ENCODE measurements at places on chromosomes 7 and 10.
A peak's percentile ranks its signal among the peaks of the same experiment; 100 is the strongest.

DNA sequence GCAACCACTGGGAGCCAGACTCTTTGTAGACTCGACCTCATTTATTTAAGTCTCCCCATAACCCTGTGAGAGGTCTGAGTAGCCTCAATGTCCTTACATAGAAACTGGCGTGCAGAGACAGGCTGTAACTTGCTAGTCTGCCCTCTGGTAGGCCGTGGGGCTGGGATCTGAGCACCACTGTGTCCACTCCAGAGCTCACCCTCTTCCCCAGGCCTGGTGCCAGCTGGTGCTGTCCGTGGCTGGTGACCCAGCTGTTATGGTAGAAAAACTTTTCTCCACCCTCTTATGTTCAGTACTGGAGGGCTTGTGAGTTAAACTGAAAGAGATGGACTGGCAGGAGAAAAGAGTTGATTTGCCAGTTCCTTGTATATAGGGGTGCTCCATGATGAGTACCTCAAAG lies 41.9 kb downstream of the ADAMTS14 start:
- DNase-seq, result no peak

DNA sequence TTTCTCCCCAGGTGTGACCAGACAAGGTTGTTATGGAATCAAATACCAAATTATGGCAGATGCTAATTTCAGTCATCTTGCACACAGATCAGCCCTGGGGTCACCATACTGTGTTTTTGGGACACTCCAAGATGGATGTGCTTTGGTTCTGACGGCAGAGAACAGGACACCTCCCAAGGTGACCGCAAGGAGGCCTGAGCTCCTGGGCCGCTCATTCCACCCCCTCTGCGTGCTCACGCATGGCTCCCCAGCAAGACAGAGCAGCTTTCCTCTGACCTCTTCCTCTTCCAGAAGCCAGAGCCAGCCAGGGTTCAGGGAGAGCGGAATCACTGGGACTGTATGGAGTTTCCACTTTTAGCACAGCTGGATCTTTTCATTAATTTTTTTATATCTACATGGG lies 402.8 kb downstream of the DNAJB6 start:
- no peak for DNase-seq

DNA sequence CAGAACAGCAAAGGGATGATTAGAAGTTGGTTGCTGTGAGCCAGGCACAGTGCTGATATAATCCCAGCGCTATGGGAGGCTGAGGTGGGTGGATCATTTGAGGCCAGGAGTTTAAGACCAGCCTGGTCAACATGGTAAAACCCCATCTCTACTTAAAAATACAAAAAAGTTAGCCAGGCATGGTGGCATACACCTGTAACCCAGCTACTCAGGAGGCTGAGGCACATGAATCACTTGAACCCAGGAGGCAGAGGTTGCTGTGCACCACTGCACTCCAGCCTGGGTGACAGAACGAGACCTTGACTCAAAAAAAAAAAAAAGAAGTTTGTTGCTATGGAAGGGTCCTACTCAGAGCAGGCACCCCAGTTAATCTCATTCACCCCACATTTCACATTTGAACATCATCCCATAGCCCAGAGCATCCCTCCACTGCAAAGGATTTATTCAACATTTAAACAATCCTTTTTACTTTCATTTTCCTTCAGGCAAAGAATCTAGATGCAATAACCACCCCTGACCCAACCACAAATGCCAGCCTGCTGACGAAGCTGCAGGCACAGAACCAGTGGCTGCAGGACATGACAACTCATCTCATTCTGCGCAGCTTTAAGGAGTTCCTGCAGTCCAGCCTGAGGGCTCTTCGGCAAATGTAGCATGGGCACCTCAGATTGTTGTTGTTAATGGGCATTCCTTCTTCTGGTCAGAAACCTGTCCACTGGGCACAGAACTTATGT lies 4.1 kb downstream of the IL6 start:
- peak; percentile 78 for DNase-seq

GRCh38 chr7:116522247-116522646 lies 2.6 kb upstream of the CAV1 start:
- peak; percentile 93 for DNase-seq

DNA sequence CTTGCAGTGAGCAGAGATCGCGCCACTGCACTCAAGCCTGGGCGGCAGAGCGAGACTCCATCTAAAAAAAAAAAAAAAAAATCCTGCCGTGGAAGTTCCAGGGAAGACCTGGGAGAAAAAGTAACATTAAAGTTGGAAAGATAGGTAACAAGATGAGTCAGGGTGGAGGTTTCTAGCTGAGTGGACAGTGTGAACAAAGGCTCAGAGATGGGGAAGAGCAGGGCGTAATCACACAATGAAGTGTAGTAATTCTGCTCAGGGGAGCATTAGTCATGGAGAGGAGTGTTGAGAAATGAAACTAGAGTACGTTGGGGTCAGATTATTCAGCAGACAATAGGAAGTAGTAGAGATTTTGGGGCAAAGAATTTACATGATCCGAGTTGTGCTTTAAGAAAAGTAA lies 21.6 kb upstream of the WASL start:
- DNase-seq, result peak; percentile 83

- peak; percentile 45 for DNase-seq
These were observed 36.3 kb downstream of the SUFU start for GRCh38 chr10:102540023-102540422.

DNA sequence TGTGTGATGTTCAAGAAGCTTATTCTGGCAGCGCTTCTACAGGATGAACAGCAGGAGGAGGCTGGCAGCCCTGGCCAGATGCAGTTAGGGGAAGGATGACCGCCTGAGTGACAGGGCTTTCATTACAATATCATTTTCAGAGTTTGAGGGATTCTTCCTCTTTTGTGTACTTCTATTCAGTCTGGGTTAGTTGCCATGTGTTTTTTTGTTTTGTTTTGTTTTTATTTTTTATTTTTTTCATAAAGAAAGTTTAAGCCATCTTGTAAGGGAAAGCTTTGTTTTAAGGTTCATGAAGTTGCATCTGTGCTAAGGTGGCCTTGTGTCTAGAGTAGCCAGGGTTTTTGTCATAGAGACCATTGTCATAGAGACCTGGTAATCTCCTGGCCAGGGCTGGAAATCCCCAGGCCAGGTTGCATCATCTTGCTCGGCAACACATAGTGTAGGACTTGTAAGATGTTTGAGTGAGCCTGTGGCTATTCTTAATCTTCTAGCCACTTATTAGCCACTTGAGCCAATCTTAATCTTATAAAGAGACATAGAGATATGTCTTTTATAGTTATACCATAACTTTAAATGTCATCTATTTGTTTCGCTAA lies 230.5 kb upstream of the TMEM229A start:
- peak; percentile 23 for DNase-seq

DNA sequence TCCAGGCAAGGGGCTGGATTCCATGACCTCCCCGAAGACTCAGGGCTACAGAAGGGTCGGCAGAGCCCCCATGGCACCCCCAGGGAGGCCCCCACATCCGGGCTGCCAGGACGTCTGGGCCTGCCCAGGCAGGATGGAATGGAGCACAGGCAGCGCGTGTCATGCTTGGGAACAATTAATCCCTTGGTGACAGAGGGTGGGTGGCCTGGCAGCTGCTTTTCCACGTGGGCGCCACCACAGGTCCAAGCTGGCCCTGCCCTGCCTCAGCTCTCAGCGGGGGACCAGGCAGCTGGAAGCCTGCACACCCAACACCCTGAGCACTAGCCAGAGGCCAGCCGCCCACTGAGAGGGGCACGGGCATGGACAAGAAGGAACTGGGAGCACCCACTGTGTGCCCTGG lies 11.4 kb downstream of the ELN start:
- no peak for DNase-seq

GRCh38 chr10:43267811-43268210 lies 946 bp upstream of the RASGEF1A start:
- no peak for DNase-seq

DNA sequence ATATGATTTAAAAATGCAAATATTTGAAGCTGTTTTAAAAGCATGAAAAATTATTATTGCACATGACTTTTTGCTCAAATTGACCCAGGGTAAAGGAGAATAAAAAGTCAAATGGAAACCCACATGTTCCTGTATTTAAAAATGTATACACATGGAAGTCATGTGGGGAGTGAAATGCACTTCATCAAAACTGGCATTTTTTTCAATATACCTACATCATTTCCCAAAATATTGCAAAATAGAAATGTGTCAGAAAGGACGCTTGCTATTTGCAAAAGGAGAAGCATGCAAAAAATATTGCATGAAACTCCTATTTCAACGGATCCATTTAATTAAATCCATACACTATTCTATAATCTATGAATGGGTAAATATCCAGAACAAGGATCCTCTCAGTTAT lies 117.0 kb downstream of the POU6F2 start:
- DNase-seq, result no peak

DNA sequence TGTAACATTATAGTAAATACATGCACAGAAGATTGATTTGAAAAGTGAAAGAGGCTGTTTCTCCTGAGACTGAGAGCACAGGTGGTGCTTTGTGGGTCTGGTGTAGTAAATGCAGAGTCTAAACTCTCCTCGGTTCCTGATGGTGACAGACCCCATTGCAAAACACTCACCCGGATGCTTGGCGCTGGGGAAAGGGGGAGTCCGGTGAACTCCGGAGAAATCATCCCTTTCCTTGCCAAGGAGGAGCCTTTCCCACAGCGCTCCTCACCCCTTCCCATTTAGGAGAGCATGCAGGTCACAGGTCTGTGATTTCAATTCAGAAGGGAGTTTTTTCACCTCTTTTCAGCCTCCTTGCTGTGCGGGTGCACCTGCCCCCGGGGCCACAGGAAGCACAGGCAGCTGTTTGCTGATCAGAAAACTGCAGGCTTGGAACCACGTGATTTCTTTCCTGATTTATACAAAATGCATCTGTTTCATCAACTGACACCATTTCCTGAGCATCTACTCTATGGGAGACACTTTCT lies 75.6 kb upstream of the LYZL2 start:
- no peak for DNase-seq

- no peak for DNase-seq
These were observed 109.2 kb downstream of the SND1 start for GRCh38 chr7:127761196-127761595.

GRCh38 chr7:1857487-1858421 lies 187.7 kb downstream of the ELFN1 start:
- DNase-seq, result no peak

DNA sequence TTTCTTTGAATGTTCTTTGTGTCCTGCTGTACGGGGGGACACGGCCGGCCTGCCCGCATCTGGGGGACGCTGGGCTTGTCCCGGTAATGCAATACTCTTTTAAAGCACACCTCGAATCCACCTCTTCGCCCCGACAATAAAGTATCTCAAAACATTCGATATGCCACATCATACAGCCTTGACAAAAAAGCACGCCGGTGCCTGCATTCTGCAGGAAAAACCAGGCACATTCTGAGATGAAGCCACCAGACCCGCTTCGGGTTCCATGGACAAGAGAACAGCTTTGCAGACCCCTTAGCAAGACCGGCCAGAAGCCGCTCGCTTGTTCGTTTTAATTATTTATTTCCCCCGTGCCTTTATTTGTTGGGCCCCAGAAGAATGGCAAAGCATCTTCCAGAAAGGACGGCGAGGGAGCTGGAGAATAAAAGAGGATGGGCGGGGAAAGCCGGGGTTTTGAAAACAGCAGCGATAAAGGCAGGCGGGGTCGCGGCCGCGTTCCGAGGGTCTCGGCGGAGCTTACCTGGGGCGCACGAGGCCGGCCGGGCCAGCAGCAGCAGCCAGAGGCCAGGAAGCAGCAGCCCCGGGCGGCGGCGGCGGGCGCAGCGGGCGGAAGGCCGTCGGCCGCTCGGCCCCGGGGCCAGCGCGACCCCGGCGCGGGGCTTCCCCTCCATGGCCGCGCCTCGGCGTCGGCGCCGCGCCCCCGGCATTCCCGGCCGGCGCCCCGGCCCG lies 462 bp downstream of the KIAA1549 start:
- DNase-seq, result no peak

- DNase-seq, result no peak
These were observed 79.3 kb upstream of the SLC25A13 start for GRCh38 chr7:96401200-96401599.

- no peak for DNase-seq
These were observed 5.4 kb downstream of the TBATA start for GRCh38 chr10:70779511-70780369.

DNA sequence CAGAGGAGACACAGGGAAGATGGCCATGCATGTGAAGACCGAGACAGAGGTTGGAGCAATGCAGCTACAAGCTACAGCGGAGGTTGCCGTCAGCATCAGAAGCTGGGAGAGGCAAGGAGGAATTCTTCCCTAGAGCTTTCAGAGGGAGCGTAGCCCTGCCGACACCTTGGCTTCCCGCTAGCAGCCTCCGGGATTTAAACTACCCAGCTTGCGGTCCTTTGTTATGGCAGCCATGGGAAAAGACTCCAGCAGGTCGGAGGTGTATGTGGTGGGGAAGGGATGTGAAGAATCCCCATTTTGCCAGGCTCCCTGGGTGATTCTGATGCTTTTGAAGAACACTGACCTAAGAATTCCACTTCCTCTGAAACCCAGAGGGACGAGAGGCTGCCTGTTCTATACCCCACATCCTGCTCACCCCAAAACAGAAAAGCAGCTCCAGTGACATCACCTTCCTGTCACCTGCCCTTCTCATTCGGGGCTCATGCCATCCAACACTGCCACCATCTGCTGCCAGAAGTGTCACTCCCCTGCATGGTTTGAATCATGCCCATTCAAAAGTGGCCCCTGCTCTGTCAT lies 3.3 kb upstream of the SEPHS1 start:
- DNase-seq, result no peak

GRCh38 chr10:60967854-60968484 lies 24.0 kb upstream of the RHOBTB1 start:
- DNase-seq, result no peak

DNA sequence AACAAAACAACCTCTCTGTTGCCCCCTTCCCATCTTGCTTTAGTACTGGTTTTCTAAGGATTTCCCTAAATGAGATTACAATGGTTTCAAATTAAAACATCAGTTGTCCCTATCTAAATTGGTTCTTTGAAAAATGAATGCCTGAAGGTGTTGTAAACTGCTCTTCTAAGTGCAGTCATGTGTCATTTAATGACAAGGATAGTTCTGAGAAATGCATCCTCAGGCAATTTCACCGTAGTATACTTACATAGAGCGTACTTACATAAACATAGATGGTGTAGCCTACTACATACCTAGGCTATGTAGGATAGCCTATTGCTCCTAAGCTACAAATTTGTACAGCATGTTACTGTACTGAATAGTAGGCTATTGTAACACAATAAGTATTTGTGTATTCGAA lies 278.1 kb downstream of the MAGI2 start:
- no peak for DNase-seq

- no peak for DNase-seq
These were observed 8.5 kb upstream of the BAG3 start for GRCh38 chr10:119642556-119643111.

DNA sequence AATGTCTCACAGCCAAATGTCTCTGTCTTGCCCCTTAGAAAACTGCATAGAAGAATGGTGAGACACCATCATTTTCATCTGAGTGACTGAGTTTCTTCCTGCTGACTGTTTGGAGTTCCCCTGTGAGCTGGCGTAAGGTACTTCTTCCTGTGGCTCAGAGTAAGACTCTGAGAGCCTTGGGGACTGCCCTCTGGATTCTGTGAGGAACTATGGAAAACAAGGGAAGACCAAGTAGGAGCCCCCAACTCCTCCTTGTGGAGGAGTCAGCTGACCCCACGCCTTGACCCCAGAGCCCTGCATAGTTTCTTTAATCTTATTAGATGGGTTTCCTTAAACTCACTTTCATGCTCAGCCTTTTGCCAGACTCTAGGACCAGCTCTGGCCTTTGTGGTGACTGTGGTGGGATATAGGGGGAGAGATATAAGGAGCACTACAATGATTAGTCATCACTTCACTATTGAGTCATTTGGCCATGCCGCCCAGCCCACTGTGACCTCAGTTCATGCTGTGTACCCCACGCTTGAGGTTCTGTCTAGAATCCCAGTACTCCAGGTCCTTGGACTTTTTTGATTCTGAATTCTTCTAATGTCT lies 51.8 kb upstream of the FAM133B start:
- peak; percentile 66 for DNase-seq

- no peak for DNase-seq
These were observed 24.4 kb upstream of the PDCD4 start for GRCh38 chr10:110847374-110847773.
